ENCODE measurements at places on chromosomes 16 and 17. TPM values are rescaled to one million over a fixed set of nuclear protein-coding genes. Genes with fewer than 3 reads are reported as not detected.

The FGF11 gene
- 2.6 TPM for total RNA-seq

The MFSD6L gene
- total RNA-seq = not detected

The ADAM11 gene
- 1.4 TPM for total RNA-seq

The KRTAP4-4 gene
- not detected for total RNA-seq

The ZFP1 gene
- total RNA-seq = 8.7 TPM

The PDIA2 gene
- total RNA-seq = 0.23 TPM

The SPATA22 gene
- not detected for total RNA-seq

The TLCD3B gene
- not detected for total RNA-seq

The SMG1 gene
- 32.2 TPM for total RNA-seq

The GAST gene
- total RNA-seq = not detected

The KRT40 gene
- total RNA-seq = not detected

The TMEM238L gene
- total RNA-seq = not detected

The UBN1 gene
- 11.4 TPM for total RNA-seq

The GPR179 gene
- total RNA-seq = not detected

The C17orf50 gene
- total RNA-seq = not detected

The TIMP2 gene
- 102 TPM for total RNA-seq
